ENCODE measurements at places on chromosomes 12 and 14. TPM values are rescaled to one million over a fixed set of nuclear protein-coding genes. Genes with fewer than 3 reads are reported as not detected.

DNA sequence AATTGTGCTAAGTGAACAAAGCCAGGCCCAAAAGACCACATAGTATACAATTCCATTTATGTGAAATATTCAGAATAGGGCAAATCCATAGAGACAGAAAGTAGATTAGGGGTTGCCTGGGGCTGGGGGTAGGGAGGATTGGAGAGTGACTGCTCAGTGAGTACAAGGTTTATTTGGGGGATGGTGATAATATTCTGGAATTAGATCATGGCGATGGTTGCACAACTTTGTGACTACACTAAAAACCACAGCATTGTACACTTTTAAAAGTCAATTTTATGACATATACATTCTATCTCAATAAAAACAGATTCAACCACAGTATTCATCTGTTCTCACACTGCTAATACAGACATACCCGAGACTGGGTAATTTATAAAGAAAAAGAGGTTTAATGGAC, 68.7 kb upstream of the MAP1LC3B2 start:
- DNase-seq: no peak

The FRS2 gene
- 27.9 TPM for total RNA-seq

- no peak for DNase-seq
These were observed 28.3 kb downstream of the PUS7L start for GRCh38 chr12:43730283-43730682.

DNA sequence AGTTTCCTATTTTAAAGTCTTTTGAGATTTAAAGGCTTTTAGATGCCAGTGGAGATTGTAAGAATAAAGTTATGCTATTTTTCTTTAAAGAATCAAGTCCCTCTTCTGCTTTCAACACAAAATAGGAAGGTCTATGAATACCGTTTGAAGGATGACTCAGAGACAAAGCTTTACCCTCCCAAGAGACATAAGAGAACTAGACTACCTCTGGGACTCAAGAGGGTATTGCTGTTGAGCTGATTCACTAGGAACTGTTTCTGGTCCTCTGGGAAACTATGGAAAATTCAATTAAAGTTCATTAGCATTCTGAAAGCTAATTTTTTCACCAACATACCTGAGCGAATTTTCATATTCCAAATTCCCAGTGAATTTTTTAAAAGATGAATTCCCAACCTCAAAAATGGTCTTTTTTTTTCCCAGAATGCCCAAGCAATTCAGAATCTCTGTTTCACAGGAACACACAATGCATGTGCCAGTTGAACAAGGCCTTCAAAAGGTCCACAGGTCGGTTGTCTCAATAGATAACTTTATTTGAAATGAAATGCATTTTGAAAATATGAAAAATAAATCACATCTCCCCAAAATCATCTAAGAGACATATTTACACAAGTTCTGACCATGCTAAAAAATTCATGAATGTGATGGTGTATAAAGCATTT, 6.5 kb downstream of the PHLDA1 start:
- no peak for DNase-seq

The LPCAT3 gene
- total RNA-seq: 34.3 TPM
